ENCODE measurements at places on chromosomes 5 and 9.

GRCh38 chr5:89137148-89137547 lies 254.2 kb upstream of the MEF2C start:
- no peak for DNase-seq

DNA sequence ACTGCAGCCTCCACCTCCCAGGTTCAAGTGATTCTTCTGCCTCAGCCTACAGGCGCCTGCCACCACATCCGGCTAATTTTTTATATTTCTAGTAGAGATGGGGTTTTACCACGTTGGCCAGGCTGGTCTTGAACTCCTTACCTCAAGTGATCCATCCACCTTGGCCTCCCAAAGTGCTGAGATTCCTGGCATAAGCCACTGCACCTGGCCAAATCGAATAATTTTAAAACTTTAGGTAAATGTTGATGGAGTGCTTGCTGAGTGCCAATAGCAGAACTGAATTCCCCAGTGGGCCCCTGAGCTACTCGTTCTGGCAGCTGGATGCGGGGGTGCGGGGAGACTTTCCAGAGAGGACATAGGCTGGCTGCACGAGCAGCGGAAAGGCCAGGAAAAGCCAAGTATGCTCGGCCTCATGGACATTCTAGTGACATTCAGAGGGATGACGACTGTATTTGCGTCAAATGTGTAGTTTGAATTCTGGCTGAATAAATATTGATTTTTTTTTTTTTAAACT lies 16.8 kb downstream of the TRAF2 start:
- no peak for DNase-seq

GRCh38 chr5:80607343-80607742 lies 37.3 kb upstream of the ANKRD34B start:
- DNase-seq, result no peak

GRCh38 chr9:122370869-122371755 lies at the start of gene PTGS1:
TSS of gene PTGS1 (plus strand) at chr9:122371024. CDS start at chr9:122371085, 61 bp downstream.
- no peak for DNase-seq

DNA sequence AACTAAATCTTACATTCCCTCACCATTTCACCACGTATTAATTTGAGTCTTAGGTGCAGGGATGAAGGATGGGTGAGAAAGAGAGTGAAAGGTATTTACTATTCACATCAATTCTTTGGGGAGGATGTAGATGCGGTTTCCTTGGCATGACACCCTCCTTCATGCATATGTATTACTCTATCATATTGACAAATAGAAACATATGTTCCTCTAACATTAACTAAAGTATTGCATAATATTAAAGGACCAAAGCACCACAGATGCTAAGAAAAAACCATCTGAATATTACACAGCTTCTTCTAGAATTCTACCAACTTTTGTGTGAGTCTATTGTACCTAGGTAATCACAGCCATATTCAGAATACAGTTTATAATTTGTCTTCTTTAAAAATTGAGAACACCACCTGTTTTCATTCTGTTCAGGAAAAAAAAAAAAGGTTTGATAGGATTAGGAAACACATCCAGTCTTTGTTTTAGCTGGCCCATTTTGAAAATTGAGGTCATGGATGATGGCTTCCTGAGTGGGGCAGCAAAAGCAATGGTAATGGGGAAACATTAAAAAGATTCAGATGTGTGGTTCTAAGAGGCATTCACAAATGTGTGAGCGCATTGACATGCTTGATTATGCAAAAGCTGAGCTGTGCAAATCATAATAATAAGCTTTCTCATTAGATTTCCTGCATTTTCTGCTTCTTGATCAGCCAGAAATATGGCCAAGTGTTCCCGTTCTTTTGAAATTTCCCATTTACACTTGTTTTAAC lies 1011.5 kb upstream of the NUDT12 start:
- peak; percentile 9 for DNase-seq

- no peak for DNase-seq
Observed at GRCh38 chr9:124280176-124280691, 22.5 kb downstream of the NEK6 start.

DNA sequence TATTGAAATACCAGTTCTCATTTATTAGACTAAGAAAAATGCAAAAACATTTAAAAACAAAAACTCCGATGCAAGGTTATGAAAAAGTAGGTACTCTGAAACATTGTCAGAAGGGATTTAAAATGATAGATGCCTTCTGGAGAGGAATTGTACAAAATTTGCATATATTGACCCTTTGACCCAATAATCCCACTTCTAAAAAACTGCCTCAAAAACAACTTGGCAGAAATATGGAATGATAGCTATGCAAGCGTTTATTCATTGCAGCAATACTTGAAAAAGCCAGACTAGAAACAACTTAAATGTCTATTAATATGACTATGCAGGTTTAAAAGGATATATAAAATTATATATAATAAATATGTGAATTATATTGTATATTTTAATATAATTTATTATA lies 118.4 kb downstream of the PLK2 start:
- no peak for DNase-seq

DNA sequence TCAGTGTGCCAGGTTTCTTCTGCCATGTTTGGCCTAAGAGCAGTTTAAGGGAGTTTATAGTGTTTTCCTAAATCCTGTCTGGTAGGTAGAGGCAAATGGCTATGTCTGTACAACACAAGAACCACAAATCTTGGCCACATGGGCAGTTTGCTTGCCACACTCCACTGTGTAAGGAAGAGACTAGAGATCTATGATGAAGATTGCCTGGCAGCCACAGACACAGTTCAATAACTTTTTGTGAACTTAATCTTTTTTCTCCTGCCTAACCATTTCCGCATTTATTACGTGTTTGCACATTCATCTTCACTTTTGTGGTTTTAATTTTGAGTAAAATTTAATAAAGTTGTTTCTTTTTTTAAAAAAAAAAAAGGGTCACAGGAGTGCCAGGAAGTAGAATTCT lies 5.8 kb downstream of the MFAP3 start:
- DNase-seq, result no peak

DNA sequence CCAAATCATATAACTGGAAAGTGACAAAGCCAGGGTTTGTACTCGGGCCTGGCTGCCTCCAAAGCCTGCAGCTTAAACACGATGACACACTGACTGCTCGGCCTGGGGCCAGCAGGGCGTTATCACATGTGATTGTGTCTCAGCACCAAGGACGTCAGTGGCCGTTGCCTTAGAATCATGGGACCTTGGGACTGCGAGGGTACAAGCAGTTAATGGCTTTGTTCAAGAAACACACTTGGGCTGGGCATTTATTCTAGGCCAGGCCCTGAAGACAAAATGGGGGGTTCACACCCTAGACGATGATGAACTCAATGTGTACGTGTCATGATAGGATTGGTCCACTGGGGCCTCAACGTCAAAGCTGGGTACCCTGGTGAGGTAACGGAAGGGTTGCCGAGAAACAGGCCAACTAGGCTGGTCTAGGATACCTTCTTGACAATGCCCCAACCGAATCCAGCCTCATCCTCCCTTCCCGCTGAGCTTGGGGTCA lies 13.0 kb downstream of the SH3PXD2B start:
- DNase-seq, result no peak

GRCh38 chr9:12739014-12739652 lies 35.7 kb upstream of the LURAP1L start:
- no peak for DNase-seq

DNA sequence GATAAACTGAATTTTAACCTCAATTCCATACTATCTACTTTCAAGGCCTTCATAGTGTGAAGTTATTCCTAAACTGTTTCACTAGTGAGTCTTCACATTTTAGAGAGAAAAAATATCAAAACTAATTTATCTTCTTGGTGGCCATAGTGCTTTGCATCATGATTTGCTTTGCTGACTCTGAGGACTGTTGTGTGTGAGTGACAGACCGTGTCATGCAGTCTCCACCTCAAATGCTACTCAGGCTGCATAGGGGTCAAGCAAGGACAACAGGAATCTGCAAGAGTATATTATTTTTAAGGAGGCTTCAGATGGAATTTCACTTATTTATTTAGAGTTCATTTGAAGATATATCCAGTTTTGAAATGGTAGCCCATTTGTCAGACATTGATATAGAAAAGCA lies 34.5 kb downstream of the MACIR start:
- no peak for DNase-seq

GRCh38 chr5:133459474-133460160 lies 152.7 kb downstream of the FSTL4 start:
- DNase-seq, result no peak

GRCh38 chr9:101462558-101462957 lies 27.0 kb upstream of the ALDOB start:
- DNase-seq, result no peak

DNA sequence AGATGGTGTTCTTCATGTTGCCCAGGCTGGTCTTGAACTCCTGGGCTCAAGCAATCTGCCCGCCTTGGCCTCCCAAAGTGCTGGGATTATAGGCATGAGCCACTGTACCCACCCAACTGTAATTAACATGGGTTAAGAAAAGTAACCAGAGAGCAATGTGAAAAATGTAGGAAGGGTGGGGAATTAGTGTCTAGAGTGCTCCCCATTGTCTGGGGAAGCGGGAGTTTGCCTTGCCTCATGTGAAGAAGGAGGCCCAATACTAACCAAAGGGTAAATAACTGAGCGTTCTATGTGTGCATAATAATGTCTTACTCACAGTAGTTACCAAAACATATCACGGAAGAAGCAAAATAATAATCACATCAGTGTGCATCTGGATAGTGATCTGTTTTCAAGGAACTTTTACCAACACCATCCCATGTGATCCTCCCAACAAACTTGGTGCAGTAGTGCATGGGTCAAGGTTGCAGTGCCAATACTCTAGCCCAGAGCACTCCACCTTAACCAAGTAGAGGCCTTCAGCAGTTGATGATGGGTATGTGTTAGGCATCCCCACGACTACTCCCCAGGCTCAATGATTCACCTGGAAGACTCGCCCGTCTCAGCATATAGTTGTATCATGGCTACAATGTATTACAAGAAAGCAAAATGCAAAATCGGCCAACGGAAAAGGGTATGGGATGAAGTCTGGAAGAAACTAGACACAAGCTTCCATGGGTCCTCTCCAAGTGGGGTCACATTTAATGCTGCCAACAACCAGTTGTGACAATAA lies 26.2 kb downstream of the GNAQ start:
- no peak for DNase-seq

DNA sequence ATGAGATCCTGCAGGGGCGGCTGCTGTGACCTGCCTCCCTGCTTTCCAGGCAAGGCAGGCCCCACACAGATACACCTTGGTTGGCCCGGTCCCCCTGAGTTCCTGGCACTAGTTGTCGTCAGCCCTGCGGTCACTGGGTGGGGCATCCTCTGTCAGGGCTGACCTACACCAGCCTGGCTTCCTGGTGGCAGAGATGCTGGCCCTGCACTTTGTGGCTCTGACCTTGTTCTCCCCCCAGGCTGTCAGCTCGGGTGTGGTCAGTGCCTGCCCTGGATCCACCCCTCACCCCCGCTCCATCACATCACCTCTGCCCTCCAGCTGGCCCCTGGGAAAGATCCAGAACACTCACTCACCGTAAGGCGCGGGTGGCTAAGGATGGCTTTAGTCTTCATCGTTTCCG lies 74.1 kb downstream of the PHF2 start:
- no peak for DNase-seq

GRCh38 chr5:149935431-149935901 lies 9.1 kb downstream of the PDE6A start:
- no peak for DNase-seq

DNA sequence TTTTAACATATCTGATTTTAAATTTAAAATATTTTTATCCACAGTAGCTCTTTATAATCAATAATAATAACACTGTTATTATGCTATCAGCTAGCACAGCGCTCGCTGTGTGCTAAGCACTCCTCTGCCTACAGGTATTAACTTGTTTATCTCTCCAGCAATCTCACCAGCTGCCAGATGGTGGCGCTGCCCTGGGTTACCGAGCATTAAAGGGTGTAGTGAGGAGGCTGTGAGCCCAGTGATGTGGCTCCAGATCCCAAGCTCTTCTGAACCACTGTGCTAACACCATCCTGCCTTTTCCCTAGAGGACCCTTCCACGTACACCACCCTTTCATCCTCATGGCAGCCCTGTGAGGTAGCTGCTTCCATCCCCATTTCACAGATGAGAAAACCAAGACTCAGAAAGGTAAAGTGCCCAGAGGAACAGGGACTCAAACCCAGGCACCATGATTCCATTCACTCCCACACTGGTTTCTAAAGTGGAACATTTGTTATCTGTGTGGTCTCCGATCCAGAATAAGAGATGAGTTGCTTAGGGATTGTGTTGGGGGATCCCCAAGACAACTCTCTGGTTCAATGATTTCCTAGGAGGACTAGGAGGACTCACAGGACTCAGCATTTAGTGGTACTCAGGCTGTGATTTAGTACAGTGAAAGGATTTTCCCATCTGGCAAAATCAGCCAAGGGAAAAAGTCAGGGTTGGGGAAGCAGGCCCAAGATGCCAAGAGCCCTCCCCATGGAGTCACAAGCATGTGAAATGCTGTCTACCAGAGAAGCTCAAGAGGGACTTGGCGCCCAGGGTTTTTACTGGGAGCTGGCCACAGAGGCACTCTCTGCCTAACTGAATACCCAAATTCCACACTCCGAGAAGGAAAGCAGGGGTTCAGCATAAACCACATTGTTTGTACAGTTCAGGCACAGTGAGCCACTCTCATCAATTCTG lies 7.0 kb downstream of the IGFBPL1 start:
- no peak for DNase-seq

DNA sequence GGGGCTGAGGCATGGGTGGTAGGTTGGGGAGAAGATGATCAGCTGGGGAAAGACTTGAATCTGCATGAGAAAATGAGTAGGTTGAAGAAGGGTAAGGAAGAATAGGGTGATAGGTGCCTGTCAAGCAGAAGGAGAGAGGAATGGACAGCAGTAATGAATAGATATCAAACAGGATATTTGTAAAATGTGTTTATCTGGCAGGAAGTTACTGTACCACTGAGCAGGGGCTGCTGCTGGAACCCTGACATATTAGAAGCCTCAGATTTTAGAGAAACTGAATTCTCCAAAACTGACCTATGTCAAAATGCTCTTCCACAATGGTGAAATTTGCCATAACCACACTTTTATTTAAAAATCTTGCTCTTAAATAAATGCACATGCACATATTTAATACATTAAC lies 41.0 kb downstream of the CCDC192 start:
- DNase-seq, result no peak

- no peak for DNase-seq
Observed at GRCh38 chr5:116703941-116704340, 129.3 kb upstream of the SEMA6A start.

DNA sequence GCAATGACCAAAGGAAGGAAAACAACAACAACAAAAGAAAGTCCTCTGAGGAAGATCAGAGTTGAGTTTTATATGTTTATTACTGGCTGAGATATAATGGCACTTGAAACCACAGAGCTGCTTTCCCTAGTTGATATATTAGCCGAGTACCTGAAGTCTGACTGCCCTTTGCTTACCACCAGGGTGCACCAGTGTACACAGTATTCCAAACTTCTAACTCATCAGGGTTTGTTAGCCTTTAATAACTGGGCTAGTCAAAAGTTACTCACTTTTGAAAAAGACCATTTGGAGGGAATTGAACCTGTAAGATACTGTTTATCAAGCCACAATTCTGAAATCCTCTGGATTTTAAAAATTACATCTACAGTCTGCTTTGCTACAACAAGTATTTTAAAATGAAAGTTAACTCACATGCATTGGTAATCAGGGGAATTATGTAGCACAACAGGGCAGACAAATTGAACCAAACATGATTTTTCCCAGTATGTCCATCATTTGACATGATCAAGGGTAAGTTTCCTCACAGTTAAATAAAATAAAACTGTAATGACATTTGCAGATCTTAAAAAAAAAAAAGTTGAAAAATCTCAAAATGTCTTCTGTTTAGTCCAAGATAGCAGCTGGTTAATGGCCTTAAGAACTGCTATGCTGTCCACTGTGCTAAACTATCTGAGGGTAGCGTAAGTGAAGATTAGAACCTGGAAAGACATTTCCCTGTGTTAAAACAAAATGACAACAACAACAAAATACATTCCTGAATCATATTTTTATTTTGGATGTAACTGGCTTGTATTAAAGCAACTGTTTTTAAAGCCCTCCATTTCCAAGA lies 57.3 kb upstream of the C6 start:
- peak; percentile 82 for DNase-seq
